ENCODE measurements at places on chromosomes 2 and 18.

DNA sequence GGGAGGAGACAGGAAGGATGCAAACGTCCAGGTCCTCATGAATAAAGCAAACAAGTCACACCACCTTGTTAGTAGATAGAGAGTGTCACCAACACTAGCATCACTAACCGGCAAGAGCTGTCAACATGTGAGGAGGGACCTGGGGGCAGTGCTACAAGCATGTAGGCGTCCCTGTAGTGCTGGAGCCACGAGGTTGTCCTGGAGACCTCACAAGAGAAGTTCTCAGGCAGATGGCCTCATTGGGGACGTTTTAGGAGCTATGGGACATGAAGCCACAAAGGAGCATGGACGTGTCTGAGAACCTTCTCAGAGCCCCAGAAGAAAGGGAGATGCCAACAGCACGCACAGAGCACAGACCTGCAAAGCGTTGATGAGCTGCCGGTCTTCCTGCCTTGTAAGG, 70.0 kb downstream of the COL6A3 start:
- DNase-seq, result no peak

GRCh38 chr2:207051385-207051965, 112.2 kb downstream of the CPO start:
- DNase-seq, result no peak

DNA sequence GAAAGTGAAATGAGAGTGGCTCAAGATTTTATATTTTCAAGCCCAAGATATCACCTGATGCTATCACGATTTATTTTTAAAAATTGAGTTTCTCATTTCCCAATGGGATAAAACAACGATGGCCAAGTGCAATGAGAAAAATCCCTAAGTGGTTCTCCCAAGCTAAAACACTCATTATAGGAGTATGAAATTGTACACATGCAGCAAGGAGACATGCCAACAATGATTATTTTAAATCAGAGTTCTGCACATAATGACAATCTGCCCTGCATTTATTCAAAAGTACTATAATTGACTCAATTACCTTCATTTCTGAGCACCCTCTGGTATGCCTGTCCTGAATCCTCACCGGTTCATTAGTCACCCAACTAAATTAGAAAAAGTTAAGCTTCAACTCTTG, 12.7 kb downstream of the CYTIP start:
- DNase-seq, result no peak

DNA sequence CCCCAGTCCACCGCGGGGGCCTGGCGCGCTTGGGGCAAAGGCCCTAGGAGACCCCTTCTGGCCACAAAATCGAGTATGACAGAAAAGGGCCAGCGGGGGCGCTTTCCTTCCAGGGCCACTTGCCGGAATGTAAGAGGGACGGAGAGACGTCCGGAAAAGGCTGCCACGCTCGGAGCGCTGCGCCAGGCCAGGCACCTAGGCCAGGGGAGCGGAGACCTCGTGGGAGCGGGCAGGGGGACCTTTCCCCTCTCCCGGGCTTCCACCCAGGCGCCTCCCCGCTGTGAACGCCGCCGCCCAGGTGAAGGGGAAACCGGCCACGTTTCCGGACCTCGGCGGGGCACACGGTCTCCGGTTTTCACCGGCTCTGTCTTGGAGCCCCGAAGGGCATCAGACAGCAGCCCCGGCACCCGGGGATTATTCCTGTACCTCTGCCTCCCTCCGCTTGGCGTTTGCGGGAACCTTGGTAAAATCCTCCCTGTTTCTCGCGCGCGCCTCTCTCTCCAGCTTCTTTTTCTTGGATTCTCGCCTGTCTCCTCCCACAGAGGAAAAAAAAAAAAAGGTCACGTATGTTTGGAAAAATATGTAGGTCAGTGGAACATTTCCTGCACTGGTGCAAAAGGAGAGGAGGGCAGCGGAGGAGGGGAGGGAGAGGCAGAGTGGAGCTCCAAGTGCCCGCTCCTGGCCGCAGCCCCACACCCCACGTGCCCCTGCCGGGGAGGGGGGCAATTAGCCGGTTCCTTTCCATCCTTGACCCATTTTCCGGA, 1.2 kb upstream of the NPAS2 start:
- DNase-seq, result peak; percentile 82

- DNase-seq, result no peak
Observed at GRCh38 chr2:2731816-2732284, 400.8 kb upstream of the MYT1L start.

GRCh38 chr2:197254776-197255530, 55.6 kb downstream of the ANKRD44 start:
- no peak for DNase-seq

DNA sequence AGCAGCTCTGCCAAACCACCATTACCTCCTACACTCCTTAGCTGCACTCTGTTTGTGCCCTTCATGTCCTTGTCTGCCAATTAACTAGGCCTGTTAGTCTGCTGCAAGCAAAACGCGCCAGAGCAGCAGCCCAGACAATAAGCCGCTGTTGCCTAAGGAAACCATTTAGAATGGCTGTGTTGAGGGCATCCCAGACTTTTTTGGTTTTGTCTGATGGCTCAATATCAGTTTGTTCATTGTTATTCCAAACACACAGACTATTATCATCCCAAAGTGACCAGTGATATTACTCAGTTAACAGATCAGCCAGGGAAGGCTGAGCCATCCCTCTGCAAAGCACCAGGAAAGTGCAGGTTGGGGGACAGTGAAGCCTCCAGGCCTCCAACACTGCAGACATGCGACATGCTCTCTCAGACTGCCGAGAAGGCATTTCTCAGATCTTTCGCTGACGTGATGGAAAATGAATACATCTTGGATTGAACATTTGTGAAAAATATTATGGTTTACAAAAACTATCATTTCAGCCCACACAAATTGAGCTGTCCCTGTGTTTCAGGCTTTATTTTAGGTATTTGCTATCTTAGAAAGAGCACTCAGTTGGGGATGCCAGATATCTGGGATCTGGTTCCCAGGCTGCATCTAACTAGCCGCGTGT, 182.0 kb upstream of the HNRNPA3 start:
- no peak for DNase-seq

DNA sequence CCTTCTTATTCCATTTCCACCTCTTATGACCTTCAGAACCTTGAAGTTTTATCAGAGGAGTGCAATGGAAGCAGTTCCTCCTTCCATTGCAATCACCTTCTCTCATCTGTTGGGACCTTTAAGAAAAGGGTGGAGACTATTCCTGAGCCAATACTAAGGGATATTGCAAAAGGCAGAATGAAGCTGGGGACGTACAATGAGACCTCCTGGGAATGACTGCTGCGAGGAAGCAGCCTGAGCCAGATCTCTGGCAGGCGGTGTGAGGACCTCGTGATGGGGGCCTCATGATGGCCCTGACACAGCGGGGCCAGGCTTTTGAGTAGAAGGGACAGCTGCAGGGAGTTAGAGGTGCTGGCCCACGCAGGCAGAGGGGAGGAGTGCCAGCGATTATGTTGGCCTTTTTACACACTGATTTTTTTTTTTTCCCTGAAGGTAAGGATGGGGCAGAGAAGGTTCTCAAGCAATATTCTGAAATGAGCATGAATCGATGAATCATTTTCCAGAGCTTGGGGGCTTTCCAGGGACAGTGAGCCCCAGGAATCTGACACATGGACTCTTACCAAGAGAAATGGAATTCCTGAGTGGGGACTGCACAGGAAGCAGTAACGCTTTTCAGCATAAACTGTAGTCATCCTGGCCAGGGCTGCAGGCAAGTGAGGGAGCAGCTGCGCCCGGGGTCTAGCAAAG, 40.0 kb upstream of the LAPTM4A start:
- peak; percentile 88 for DNase-seq

GRCh38 chr2:24101992-24102391, 17.4 kb upstream of the TP53I3 start:
- DNase-seq, result no peak

DNA sequence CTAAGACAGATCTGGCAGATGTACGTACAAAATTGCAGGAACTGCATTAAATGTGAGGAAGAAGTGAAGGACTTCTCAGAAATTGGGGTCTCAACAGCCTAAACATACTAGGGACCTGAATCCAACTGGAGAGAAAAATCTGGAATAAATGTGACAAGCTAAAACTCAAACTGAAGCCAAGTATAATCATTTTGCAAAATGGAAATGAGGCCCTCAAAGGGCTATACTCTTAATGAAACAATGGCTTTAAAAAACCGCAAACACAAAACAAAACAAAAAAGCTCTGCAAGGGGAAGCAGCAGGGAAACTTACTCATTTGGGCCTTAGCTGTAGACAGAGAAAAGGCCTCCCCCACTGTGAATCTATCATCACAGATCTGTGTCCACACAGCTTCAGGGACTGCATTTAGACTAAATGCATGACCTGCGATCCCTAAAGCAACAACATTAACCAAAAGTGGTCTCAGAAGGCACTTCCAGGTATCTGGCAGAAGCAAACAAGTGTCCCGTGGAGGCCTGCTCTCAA, 63.2 kb downstream of the CCBE1 start:
- no peak for DNase-seq

DNA sequence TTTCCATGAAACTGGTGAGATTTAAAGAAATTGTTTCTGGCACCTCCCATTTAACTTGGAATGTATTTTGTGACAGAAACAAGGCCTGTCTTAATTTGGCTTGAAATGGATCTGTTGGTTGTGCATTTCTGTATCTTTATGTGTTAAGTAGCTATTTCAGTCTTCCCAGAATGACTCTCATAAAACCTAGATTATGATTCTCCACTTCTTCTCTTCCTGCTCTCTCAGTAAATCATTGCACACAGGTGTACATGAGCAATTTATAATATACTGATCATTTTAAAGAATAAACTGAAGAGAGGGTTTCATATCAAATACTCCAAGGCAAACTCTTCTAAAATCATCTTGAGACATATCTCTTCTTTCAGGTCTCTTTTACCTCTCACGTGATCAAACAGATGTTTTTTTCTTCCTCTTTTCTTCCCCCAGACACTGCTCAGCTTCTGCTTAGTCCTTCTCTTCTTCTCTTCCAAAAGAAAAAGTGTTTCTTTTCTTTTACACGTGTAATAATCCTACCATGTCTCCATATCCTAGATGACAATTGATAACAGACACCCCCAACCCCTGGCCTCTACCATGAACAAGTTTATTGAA, 112.0 kb downstream of the PPP1R1C start:
- DNase-seq, result no peak

DNA sequence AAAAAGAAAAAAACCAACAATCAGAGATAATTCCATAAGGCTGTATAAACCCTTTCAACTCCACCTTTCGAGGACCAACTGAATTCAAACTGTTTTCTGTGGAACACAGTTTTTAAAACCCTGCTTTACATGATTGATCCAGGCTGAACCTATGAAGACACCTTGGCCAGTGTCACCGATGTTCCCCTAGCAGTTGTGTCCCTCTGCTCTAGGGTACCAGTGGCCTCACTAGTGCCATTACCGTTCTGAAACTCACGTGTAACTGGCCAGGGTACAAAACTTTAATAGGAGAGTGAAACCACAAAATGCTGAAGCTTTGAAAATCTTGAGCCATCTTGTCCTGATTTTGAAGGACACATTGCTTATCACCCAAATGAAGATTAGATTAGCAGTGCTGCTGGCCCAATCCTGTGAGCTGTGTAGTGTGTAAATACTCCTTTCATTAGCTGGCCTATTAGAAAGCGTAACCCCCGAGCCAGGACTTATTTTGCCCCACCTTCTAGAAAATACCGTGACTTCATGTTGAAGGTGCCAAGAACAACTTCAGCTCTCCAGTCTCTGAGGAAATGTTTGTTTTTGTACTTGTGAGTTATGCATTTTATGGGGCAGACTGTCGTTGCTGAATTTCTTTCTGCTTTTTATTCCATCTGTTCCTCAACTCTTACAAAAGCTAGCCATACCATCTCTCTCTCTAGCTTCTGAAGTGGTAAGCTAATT, 147.8 kb upstream of the MAP3K20 start:
- DNase-seq, result peak; percentile 43

- DNase-seq, result peak; percentile 52
Observed at GRCh38 chr2:26475832-26476501, 2.0 kb downstream of the OTOF start.

DNA sequence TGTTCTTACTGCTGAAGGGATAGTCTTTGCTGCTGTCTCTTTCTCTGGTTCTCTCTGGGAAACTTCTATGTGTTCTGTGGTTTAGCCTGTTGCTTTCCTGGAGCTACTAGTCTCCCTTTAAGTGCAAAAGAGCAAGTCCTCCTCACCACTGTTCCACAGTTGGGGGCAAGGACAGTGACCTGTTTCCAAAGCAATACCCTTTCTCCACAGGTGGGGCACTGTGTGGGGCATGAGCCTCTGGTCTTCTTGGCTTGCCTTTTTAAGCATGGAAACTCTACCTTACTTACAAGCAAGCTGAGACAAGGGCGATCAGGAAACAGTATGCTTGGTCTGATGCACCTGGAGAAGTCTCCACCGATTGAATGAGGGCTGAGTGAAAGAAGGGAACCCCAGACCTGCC, 156.7 kb downstream of the CPS1 start:
- DNase-seq, result no peak

DNA sequence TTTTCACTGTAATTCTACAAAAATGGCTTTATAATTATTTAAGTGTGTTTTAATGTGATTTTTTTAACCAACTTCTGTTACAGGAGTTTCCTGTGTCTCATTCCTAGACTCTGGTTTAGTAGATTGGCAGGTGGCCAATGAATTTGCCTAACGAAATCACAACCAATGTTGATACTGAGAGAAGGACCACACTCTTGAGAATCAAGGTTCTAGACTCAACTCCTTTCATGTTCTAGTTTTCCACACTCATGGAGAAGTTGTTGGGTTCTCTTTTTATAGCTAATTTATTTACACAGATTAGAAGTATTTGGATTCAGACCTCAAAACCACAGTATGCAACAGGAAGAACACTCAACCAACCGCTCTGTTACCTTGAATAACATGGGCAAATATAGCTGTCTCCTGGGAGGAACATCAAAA, 22.6 kb upstream of the USP34 start:
- DNase-seq, result no peak

DNA sequence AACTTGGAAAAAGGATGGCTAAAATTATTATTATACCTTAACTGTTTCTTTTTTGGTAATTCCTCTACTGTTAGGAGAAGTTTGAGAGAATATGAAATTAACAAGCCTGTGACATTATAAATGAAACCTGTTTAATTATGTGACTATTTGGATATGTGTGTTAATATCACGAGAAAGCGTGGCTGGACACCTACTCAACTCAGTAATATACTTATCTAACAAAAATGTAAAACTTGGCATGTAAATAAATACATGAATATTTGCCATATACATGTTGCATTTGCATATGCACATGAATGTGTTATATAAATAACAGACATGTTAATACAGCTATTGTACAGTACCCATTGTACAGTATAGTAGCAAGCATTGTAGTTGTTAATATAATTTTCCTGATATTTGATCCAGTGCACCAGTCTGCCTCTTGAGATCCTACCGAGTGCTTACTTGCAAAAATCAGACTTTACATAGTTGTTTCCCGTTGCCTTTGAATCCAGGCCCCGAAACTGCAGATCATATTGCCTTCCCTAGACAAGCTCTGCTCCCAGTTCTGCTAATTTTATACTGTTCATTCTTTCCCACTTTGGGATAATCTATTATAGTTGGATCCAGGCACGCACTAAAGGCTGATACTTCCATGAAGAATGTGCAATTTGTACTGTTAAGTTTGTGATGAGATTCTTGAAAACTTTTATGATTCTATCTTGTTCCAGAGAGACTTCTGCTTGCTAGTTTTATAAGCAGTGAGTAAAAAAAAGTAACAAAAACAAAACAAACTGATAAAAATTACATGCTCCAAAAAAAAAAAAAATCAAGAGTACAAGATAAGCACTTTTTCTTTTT, 395.6 kb downstream of the ARHGAP15 start:
- no peak for DNase-seq

- DNase-seq, result no peak
Observed at GRCh38 chr2:176105078-176105729, 1.9 kb upstream of the HOXD11 start.

GRCh38 chr2:192827735-192828134, 633.0 kb upstream of the TMEFF2 start:
- no peak for DNase-seq

All from right cardiac atrium (tissue), 5 donors.